ENCODE measurements at places on chromosomes 3 and 15.

- peak; percentile 68 for DNase-seq
Measured at GRCh38 chr3:121748680-121749275, 763 bp downstream of the GOLGB1 start.

- no peak for DNase-seq
Measured at GRCh38 chr15:79689030-79689429, 207.8 kb downstream of the MTHFS start.

DNA sequence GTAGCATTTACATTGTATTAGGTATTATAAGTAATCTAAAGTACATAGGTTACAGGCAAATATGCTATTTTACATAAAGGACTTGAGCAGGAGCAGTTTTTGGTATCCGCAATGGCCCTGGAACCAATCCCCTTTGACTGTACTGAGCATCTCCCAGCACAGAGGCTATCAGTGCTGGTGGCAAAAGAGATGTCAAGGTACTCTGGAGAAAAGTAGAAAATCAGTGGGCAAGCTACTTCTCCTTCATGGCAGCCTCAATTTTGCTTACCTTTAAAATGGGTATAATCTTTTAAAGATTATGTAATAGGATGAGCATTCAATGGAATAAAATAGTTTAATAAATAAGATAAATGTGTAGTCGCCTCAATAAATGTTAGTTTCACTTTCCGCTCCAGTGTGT, 56.7 kb upstream of the LMCD1 start:
- no peak for DNase-seq

DNA sequence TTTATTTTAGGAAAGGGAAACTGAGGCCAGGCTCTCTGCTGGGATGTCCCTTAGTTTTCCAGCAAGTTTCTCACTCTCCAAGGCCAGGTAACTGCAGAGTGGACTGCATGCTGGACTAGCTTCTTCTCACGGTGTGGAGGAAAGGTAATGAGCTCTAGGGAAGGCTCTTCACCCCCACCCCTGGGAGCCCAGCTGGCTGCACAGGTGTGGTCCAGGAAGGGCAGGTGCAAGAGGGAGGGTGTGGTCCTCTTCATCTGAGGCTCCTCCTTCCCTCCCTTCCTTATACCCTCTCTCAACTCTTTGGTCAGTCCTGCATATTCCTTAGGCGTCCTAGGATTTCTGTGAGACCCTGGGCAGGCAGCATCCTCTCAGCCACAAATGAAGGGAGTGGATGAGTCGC, 33.9 kb downstream of the RNU5B-1 start:
- peak; percentile 63 for DNase-seq
